HL-60 (cell line): ENCODE measurements at places on chromosomes 16 and 17.

- no peak for DNase-seq
Observed at GRCh38 chr16:30767767-30768465, 5.8 kb downstream of the RNF40 start.

- DNase-seq = no peak
Observed at GRCh38 chr17:77163001-77163400, 22.2 kb downstream of the SEC14L1 start.

DNA sequence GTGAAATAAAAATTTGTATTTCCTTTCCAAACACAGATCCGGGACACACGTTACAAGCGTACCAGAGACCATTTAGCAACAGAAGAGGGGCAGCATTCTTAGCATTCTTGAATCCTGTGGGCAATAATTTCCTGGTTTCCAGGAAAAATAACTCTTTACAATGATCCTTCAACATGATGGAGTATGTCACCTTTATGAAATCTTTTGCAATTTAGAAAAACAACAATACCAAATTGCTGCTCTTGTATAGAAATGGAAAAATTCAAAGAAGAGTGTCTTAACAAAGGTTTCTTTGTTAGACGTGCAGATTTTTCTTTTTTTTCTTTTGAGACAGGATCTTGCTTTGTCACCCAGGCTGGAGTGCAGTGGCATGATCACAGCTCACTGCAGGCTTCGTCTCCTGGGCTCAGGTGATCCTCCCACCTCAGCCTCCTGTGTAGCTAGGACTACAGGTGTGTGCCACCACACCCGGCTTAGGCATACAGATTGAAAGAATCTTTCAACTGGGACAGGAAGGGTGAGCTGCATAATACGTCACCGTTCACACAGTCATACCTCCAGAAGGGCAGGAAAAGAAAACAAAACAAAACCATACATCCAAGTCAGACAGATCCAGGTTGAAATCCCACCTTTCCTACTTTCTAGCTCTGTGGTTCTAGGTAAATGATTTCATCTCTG, 10.8 kb upstream of the GCSH start:
- no peak for DNase-seq

DNA sequence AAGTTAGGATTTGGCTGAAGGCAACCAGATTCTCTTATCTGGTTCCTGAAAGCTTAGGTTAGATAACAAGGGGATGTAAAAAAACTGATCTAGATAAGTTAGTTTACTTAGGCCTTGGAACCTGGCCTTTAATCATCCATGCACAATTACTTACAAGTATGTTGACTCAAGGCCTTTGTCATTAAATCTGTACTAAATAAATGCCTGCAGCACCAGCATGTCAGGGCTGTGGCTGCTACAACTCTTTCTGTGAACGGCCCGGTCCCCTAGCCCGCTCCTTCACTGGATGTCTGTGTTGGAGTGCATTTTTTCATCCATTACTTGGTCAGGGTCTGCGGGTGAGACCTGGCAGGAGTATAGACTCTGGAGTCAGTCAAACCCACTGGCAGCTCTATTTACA, 48.4 kb upstream of the ALDH3A1 start:
- no peak for DNase-seq

- DNase-seq = no peak
Observed at GRCh38 chr16:29791845-29792807, 1.6 kb downstream of the KIF22 start.

GRCh38 chr17:60134396-60135150, 15.2 kb upstream of the CA4 start:
- no peak for DNase-seq

DNA sequence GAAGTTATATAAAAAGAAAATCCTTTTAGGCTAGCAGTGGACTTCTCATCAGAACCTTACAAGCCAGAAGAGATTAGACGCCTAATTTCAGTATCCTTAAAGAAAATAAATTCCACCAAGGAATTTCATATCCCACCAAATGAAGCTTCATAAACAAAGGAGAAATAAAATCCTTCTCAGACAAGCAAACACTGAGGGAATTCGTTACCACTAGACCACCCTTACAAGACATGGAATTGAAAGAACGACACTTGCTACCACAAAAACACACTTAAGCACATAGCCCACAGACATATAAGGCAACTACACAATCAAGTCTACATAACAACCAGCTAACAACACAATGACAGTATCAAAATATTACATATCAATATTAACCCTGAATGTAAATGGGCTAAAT, 299.2 kb downstream of the TOX3 start:
- DNase-seq = no peak

DNA sequence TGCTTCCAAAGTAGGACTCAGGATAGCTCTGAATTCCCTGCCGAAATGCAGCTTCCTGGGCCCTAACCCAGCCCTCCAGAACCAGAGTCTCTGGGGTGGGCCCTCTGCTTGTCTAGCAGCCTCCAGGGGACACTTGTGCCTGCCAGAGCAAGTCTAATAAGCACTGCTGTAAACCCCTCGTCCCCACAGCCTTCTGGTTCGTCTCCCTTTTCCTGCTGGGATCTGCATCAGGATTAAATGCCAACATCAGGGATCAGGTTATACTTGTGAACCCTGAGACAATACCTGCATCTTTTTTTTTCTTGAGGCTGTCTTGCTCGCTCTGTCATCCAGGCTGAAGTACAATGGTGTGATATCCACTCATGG, 282.0 kb downstream of the SEC14L1 start:
- no peak for DNase-seq

DNA sequence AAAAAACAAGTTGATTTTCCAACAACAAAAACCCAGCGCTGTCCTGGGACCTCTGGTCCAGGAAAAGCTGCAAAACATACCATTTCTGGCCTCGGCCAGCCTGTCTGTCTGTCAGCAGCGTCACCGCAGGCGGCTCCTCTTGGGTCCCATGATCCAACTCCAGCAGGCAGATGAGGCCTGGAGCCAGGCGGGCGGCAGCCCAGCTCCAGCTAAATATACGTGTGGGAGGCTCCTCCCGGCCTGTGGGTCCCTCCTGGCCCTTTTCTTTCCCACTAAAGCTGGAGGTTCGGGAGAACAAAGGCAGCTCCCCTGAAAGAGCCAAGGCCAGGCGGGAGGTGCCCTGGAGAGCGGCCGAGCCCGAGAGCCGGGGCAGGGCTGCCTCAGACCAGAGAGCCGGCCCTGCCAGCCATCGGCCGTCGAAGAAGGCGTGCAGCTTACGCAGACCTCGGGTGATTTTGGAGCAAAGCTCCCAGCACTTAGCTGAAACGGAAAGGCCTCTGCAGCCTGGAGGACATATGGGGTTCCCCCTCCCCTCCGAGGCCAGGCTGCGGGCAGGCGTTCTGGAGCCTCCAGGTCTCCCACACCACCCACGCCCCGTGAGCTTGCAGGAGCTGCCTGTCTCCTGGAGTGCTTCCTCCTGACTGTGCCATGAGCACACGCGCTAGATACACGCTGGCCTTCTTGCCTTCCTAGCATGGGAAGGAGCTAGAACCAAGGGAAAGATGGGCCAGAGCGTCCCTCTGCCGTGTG, 19.9 kb upstream of the JPH3 start:
- no peak for DNase-seq

DNA sequence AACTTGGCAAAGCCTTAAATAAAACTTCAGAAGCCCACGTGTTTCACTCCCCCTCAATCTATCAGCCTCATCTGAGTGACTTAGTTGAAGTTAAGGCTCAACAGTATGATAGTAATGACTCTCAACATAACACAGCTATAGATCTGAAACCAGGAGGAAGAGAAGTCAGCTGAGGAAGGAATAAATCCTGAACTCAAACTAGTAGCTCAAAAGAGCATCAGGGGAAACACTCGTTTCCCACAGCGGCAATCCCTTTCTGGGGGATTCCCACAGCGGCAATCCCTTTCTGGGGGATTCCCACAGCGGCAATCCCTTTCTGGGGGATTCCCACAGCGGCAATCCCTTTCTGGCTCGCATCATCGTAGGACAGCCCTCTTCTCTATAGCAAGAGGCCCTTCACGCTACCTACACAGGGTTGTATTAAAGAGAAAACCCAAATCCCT, 56.8 kb downstream of the ZZEF1 start:
- no peak for DNase-seq

- no peak for DNase-seq
Observed at GRCh38 chr16:67543582-67543981, 15.0 kb downstream of the RIPOR1 start.

DNA sequence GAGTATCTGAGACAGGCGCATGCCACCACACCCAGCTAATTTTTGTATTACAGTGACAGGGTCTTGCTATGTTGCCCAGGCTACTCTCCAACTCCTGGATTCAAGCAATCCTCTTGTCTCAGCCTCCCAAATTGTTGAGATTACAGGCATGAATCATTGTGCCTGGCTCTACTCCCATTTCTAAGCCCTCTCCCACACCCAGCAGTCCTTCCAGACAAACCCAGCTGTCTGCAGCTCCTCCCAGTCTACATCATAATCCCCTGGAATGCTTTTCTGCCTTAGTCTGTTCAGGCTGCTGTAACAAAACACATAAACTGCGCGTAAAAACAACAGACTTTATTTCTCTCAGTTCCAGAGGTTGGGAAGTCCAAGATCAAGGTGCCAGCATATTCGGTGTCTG, 144.5 kb downstream of the GRIN2A start:
- DNase-seq = no peak

DNA sequence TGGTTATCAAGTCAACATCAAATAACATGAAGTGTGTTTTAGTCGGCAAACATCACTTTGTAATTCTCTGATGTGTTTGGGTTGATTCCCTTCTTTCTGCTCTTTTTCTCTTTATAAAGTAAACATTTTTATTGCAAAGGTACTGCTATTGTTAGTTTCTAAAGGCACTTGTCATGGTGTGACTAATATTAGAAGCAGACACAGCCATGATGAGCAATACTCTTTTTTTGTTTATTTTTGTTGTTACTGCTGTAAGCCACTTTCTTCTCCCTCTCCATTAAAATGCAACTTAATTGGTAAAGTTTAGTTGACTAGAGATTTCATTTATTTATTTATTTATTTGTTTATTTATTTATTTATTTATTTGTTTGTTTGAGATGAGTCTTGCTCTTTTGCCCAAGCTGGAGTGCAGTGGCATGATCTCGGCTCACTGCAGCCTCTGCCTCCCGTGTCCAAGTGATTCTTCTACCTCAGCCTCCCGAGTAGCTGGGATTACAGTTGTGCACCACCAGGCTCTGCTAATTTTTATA, 424.7 kb downstream of the WWOX start:
- no peak for DNase-seq

DNA sequence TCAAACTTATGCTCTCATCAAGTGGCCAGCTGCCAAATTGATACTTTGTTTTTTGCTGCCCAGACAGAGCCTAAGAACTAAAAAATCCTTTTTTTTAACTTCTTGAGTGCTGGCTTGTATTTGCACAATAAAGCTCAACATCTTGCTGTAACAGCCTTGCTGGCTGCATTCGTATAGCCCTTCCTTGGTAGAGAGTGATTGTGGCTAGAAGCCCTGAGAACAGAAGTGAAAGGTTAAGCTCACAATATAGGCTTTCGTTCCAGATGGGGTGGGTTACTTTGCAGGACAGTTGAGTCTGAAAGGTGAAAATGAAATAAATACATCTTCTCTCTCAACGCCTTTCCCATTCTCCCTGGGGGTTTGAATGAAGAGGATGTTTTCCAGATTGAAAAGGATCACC, 278.8 kb downstream of the HS3ST3B1 start:
- DNase-seq = no peak

GRCh38 chr17:52128721-52129120, 29.8 kb downstream of the CA10 start:
- no peak for DNase-seq

DNA sequence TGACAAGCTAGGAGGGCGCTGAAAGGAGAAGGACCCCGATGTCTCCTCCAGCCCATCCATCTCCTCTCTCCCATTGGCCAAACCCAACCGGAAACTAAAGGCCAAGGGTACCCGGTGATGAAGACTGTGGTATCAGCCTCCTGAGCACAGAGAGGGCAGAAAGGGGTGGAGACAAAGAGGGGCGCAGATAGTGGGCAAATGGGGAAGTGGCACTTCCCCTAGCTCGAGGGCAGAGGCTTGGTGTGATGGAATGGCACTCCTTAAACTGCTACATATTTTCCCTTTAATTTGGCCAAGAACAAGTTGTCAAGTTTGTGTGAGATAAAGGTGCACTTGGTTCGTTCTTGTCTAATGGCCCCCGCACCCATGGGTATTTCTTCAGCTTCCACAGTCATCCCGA, 27.8 kb downstream of the IL4R start:
- DNase-seq = no peak
